ENCODE measurements at places on chromosomes 3 and 15.

DNA sequence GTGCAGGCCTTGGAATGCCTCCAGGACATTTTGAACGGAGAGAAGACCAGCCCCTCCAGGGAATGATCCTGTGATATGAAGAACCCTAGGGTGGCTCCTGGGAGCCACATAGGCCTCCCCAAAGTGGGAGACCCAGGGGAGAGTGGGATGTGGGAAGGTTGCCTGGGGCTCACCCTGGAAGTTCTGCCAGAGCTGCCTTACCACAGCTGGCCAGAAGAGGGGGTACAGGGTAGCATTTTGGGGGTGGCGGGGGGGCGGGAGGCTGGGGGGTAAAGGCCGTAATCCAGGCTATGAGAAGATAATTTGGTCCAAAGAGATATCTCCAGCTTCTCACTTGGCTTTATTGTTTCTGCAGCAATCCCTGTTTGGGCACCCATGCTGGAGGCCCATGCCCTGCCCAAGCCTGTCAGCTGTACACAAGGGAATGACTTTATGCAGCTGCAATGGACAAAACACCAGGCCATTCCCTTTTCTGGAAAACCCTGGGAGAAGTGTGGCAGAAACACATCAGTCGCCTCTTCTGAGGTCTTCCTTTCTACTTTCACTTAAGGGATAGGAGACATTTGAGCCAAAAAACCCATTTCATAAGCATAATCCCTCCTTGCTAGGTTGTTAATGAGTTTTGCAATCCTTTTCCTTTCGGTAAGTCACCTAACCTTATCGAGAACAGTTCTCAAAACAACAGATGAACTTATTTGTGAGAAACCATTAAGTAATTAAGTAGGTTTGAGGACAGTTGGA is 11.0 kb upstream of the MUSTN1 start:
- DNase-seq = no peak

DNA sequence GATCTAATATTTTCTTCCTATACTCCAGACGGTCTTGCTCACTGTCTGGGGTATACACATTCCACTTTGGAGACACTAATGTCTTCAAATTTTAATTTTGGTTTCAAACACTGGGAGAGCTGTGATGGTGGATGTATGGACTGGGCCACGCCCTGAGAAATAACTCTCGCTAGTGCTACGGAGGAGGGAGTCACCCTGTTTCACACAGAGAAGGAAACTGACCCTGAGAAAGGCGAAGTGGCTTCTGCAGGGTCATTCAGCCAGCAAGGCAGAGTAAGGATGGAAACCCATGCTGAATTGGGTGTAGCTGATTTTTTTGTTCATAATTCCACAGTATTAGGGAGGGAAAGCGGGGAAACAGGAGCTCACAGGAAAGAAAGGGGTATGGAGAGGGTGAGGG is 8.6 kb upstream of the SKIC8 start:
- no peak for DNase-seq

- no peak for DNase-seq
Observed at GRCh38 chr15:96042734-96043224, 287.7 kb upstream of the NR2F2 start.

DNA sequence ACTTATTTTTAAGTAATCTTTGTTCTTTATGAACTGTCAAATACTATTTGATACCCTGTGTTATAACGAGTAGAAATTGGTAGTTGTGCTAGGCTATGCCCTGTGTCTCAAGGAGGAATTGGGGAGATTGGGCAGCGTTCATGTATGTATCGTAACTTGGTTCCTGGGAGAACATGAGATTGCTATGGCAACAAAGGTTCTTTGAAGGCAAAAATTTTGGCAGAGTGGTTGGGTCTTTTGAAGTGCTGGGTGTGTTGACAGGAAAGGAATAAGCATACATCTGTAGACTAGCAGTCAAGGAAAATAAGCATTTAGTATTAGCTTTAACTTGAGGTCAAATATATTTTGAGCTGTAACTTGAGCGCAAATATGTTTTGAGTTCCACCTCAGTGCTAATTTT is 45.3 kb downstream of the TCF12 start:
- DNase-seq = no peak

DNA sequence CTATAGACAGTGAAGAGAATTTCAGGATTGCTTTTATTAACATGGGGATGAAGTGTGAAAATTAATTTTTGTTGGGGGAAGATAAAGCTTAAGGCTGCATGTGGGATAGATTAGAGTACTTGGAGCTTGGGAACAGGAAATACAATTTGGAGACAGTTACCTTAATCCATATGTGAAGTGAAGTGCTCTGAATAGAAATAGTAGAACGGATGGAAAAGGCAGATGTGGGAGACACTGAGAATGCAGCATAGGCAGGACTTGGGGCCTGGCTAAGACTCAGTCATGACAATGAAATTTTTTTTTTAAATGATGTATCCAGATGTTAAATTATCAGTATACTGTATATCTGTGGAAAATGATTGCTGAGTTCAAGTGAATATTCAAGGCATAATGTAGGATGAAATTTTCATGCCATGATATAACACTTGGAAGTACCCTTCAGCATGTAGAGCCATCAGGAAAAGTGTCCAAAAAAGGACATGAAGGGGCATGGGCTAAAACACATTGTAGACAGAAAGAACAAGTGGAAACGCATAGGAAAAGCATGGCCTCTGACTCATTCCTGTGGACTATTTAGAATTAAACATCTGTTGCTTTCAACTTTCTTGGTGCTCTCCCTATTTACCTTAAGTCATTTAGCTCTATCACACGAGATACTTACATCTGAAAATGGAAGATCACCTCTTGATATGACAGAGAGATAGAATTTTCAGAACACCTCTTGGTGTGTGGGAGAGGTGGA is 134.8 kb downstream of the RBMS3 start:
- DNase-seq = no peak

- no peak for DNase-seq
Observed at GRCh38 chr3:16426665-16427064, 86.8 kb downstream of the RFTN1 start.

GRCh38 chr15:84631706-84632272 is 22.3 kb downstream of the WDR73 start:
- no peak for DNase-seq

GRCh38 chr15:29220852-29221251 is 48.8 kb downstream of the NSMCE3 start:
- no peak for DNase-seq

GRCh38 chr15:85603703-85604102 is 191.0 kb downstream of the KLHL25 start:
- no peak for DNase-seq

Data from pancreas (tissue), 10 donors.